ENCODE measurements at places on chromosomes 16 and 17. TPM values are rescaled to one million over a fixed set of nuclear protein-coding genes. Genes with fewer than 3 reads are reported as not detected.

DNA sequence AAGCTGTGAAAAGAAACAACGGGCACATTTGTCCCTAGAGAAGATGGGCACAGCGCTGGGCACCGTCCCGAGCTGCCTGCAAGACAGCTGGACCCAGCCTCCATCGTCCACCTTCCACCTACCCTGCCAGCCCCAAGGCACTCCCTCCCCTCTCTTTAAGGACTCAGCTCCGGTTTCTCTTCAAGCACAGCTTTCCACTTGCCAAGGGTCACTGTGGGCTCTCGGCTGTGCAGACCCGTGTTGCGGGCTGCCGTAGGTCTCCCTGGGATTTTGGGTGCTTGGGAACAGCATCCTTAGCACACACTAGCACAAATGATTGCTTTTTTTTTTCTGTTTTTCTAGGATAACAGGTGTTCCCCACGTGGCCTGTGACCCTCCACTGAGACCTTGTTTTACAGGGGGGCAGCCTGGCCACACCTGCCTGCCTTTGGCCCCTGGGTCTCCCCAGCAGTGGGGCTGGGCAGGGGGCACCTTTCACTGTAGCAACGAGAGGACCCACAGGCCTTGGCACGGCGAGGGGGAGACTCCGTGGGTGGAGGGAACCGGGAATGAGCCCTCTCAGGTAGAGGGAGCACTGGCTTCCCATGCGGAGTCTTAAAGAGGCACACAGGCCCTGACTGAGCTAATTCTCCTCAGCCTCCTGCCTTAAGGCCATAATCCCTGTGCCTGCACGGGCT is 1.4 kb downstream of the CHMP6 start:
- H3K36me3 ChIP-seq, result peaks cover 26% of the 10 kb centered on the region
- no peak overlapping the region for H3K27ac ChIP-seq
- no peaks in the 10 kb centered on the region for H3K27me3 ChIP-seq
- DNase-seq, result no peak
- peak overlapping the region; percentile 100 for H3K4me3 ChIP-seq
- peaks cover 50% of the 10 kb centered on the region for H3K4me1 ChIP-seq

- H3K36me3 ChIP-seq, result no peaks in the 10 kb centered on the region
- peak overlapping the region; percentile 96 for H3K4me3 ChIP-seq
- no peak for DNase-seq
- peak overlapping the region; percentile 84 for H3K27ac ChIP-seq
Measured at GRCh38 chr17:40317345-40317873, 8.4 kb downstream of the RARA start.

DNA sequence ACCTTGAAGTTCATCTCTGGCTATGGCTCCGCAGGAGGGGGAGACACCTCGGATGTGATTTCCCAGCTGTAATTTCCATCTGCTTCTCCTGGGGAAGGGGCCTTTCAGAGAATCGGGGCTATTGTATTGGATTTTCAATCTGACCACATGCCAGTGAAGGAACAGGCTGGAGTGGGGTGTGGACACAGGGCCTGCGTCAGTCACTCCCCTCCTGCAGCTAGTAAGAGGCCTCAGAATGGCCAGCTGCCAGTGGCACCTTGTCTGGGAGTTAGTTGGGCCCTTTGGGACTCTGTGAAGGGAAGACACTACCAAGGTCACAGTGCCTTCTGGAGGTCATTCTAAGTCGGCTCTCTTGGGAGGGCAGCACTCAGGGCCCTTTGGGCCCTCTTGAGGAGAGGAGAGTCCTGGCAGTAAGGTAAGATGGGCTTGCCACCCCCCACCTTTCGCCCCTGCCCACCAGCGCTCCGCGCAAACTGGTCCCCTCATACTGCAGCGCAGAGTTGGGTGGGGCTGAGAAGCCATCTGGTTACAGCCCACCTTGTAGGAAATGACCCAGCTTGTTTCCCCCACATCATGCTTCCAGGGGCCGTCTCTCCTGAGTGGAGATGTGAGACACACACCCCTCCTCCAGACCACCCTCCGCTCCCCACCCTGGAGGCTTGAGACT is 5.4 kb downstream of the NXPH3 start:
- H3K27me3 ChIP-seq, result peaks cover 25% of the 10 kb centered on the region
- H3K4me3 ChIP-seq, result no peak overlapping the region
- DNase-seq, result no peak
- H3K27ac ChIP-seq, result no peak overlapping the region

Gene CBX2
- total RNA-seq, result 7.2 TPM

Gene TERB1
- not detected for total RNA-seq

Gene C17orf107
- total RNA-seq, result 2.7 TPM

Gene DBF4B
- total RNA-seq, result 5.0 TPM

GRCh38 chr16:27712251-27712711 is 162.3 kb downstream of the KATNIP start:
- no peak overlapping the region for H3K27ac ChIP-seq
- no peaks in the 10 kb centered on the region for H3K27me3 ChIP-seq
- DNase-seq, result no peak

Gene FOXJ1
- not detected for total RNA-seq

DNA sequence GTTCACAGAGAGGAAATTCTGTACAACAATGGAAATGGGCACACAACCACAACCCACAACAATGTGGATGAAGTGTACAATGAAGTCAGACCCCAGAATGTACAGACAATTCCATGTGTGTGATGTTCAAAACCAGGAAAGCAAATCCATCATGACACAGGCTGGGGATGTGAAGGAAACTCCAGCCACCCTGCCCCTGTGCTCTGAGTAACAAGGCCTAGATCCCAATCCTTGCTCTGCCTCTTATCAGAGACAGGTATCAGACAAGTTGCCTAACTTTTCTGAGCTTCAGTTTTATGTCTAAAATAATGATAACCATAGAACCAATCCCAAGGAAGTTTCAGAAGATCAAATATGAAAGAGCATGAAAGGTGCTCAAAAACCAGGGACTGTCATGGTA is 1.8 kb upstream of the C16orf95 start:
- no peaks in the 10 kb centered on the region for H3K27me3 ChIP-seq
- no peak overlapping the region for H3K4me3 ChIP-seq
- H3K36me3 ChIP-seq, result no peaks in the 10 kb centered on the region
- H3K4me1 ChIP-seq, result peaks cover 9% of the 10 kb centered on the region

GRCh38 chr16:69890892-69891282 is 60.2 kb upstream of the CLEC18A start:
- no peak for DNase-seq
- H3K36me3 ChIP-seq, result no peaks in the 10 kb centered on the region
- no peaks in the 10 kb centered on the region for H3K27me3 ChIP-seq
- peaks cover 8% of the 10 kb centered on the region for H3K4me1 ChIP-seq
- H3K4me3 ChIP-seq, result no peak overlapping the region
- H3K27ac ChIP-seq, result peak overlapping the region; percentile 92

GRCh38 chr17:37197336-37197735 is 178.4 kb upstream of the C17orf78 start:
- no peak overlapping the region for H3K4me3 ChIP-seq
- DNase-seq, result no peak
- H3K4me1 ChIP-seq, result no peaks in the 10 kb centered on the region
- H3K27ac ChIP-seq, result no peak overlapping the region
- H3K27me3 ChIP-seq, result no peaks in the 10 kb centered on the region
- peaks cover 75% of the 10 kb centered on the region for H3K36me3 ChIP-seq

Gene HIGD1B
- total RNA-seq, result not detected

Gene BICDL2
- total RNA-seq, result 54.9 TPM

GRCh38 chr17:82240506-82241182 is 11.8 kb downstream of the SLC16A3 start:
- H3K4me3 ChIP-seq, result no peak overlapping the region
- no peak for DNase-seq
- H3K27ac ChIP-seq, result peak overlapping the region; percentile 47
- peaks cover 99% of the 10 kb centered on the region for H3K4me1 ChIP-seq

Gene ADGRG1
- total RNA-seq, result 37.0 TPM

Gene KRT28
- not detected for total RNA-seq

DNA sequence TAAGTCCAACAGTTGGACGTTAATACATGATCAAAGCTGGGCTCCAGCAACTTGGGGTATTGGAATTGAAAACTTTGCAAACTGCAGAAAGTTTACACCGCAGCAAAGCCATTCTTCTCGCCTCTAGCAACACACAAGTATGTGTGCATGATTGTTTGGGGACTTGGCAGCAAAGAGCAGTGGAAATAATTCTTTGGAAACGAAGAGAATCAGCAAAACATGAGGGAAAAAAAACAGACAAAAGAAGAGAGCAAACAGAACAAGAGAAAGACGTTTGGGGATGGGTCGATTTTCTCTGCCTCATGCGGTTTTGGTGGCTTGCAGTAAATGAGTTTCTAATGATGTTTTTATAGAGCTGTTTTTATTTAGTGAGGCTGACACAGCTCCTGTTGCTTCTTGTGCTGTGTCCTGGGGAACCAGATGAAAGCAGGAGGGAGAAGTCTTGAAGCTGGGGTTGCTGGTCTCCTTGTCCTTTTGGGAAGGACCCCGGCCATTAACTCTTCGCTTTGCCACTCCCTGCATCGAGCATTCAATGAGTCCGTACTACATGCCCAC is 502.9 kb downstream of the GRIN2A start:
- H3K36me3 ChIP-seq, result no peaks in the 10 kb centered on the region
- H3K4me3 ChIP-seq, result no peak overlapping the region
- no peak for DNase-seq
- no peaks in the 10 kb centered on the region for H3K4me1 ChIP-seq
- no peaks in the 10 kb centered on the region for H3K27me3 ChIP-seq
- H3K27ac ChIP-seq, result no peak overlapping the region

DNA sequence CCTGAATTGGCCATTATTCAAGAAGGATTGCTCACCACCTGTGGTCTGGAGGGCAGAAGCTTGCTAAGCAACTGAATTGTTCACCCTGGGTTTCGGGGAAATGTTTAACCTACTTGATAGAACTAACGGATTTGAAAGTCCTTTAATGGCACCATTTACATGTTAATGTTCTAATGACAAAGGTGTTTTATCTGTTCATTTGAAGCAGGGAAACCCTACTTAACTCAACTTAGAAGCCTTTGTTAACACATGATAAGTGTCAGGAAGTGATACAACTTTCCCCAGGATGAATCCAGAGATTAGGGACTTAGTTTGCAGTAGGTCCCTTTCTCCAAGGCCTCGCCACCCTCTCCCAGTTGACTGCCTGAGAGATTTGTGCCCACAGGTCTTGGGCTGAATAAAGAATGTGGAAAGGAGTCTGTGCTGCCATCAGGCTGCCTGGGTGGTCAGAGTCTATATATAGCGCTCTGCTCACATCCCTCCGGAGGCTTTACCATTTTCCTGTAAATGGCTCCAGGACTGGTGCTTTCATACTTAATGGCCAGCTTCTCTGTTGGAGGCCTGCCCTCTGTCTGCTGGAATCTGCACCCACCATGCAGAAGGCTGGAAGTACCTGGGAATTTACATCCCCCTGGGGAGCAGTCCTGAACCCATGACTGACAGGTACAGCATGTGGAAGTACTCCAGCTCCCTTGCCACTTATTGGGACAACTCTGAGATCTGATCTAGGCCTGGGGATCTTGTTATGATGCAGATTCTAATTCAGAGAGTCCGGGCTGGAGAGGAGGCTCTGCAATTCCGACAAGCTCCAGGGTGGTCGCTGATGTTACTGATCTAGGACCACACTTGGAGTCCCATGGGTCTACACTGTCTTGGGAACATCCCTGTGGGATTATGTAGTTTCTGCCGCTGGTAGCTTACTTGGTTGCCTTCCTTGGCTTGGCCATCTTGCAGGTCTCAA is 99.9 kb downstream of the ASIC2 start:
- H3K36me3 ChIP-seq, result no peaks in the 10 kb centered on the region
- no peak overlapping the region for H3K27ac ChIP-seq
- DNase-seq, result no peak
- H3K4me3 ChIP-seq, result no peak overlapping the region
- H3K27me3 ChIP-seq, result no peaks in the 10 kb centered on the region
- no peaks in the 10 kb centered on the region for H3K4me1 ChIP-seq

GRCh38 chr17:14359163-14360020 is 58.5 kb downstream of the HS3ST3B1 start:
- peaks cover 13% of the 10 kb centered on the region for H3K27me3 ChIP-seq
- no peaks in the 10 kb centered on the region for H3K36me3 ChIP-seq
- no peak overlapping the region for H3K27ac ChIP-seq
- DNase-seq, result no peak
- no peaks in the 10 kb centered on the region for H3K4me1 ChIP-seq

Gene CIBAR2
- total RNA-seq, result not detected

DNA sequence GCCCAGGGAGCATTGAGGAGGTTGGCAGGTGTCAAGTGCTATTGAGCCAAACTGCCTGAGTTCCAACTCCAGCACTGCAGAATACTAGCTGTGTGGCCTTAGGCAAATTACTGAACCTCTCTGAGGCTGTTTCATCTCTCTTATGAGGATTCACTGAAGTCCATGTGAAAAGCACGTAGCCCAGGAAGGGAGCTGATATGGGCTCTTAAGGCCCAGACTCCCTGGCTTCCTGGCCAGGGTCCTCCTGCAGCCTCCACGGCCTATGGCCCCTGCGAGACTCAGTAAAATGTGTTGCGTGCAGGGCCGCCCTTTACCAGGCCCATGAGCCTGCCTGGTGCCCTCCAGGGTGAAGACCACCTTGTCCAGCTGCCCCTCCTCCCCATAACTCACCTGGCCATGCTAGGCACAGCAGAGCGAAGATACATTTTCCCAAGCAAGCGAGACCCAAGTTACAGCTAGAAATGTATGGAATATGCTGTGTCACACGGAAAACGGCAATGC is 133.7 kb upstream of the TNRC6C start:
- no peak for DNase-seq
- no peaks in the 10 kb centered on the region for H3K36me3 ChIP-seq
- H3K27me3 ChIP-seq, result no peaks in the 10 kb centered on the region
- H3K4me1 ChIP-seq, result peaks cover 8% of the 10 kb centered on the region

GRCh38 chr17:45113424-45113754 is 18.9 kb downstream of the PLCD3 start:
- H3K27me3 ChIP-seq, result no peaks in the 10 kb centered on the region
- H3K4me1 ChIP-seq, result peaks cover 8% of the 10 kb centered on the region
- no peak overlapping the region for H3K27ac ChIP-seq

Gene ADAP2
- total RNA-seq, result 15.0 TPM

DNA sequence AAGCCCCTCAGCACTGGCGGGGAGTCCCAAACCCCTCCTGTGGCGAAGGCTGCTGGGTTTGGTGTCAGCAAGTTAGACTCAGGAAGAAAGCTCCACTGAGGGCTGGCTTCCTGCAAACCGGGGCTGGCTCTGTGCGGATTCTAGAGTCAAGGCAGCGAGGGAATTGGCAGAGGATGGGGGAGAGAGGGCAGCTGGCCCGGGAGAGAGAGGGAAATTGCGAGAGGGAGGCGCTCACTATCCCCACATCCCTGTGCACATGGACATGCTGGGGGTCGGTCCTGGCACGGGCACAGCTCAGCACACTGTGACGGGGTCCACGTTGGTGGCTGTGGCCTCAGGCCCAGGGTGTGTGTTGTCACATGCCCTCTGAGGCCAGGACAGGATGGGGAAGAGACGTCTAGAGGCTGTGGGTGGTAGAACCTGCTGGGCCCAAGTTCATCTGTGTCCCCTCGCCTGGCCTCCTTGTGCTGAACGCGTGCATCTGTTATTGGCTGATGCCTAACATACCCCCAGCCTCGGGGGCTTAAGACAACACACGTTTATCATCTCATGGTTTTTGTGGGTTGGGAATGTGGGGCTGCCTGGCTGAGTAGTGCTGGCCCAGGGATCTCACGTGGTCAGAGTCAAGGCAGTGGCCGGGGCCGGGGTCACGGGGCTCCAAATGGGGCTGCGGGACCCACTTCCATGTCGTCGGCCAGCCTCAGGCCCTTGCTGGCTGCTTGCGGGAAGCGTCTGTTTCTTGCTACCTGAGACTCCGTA is 16.7 kb upstream of the JPH3 start:
- H3K27ac ChIP-seq, result no peak overlapping the region
- peaks cover 94% of the 10 kb centered on the region for H3K27me3 ChIP-seq
- DNase-seq, result no peak
- no peaks in the 10 kb centered on the region for H3K36me3 ChIP-seq
- H3K4me1 ChIP-seq, result peaks cover 10% of the 10 kb centered on the region
